Fibroblast of lung (primary cell): ENCODE measurements at places on chromosomes 5 and 9. TPM values are rescaled to one million over a fixed set of nuclear protein-coding genes. Genes with fewer than 3 reads are reported as not detected.
A peak's percentile ranks its signal among the peaks of the same experiment; 100 is the strongest.

IFNA13 gene
- total RNA-seq, result not detected in 2 replicates

FOXD1 gene
- total RNA-seq, result 0.77 and 1.5 TPM in 2 replicates

GDA gene
- total RNA-seq, result under 0.01 TPM in 1 of 2 replicates, not detected in the other

SPATA31D4 gene
- not detected in 2 replicates for total RNA-seq

ANKRD55 gene
- under 0.01 TPM in 1 of 2 replicates, not detected in the other for total RNA-seq

SHISAL2B gene
- total RNA-seq, result not detected in 2 replicates

NR4A3 gene
- total RNA-seq, result 5.6 and 9.1 TPM in 2 replicates

GRCh38 chr5:145101246-145101645, 733.9 kb downstream of the PRELID2 start:
- no peak for DNase-seq

- DNase-seq, result no peak
Observed at GRCh38 chr5:173998531-173998930, 9.6 kb downstream of the C5orf47 start.

DNA sequence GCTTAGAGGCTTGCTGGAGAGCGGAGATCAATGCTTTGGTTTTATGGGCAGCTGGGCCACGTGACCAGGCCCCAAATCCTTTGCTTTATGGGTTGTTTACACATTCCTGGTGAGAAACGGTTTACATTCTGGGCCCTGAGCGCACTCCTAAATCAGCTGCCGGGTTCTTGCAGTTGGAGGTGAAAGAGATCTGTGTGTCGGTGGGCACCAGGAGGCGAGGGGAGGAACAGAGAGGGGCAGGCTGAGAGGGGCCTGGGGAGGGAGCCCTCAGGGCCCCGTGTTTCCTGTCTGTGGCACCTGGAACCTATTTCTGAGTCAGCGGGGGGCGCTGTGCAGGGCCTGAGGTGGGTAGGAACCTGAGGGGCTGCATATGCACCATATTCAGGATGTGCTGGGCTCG, 63.5 kb upstream of the HAND1 start:
- DNase-seq, result no peak

- DNase-seq, result no peak
Observed at GRCh38 chr9:127368852-127369402, 28.0 kb upstream of the SLC2A8 start.

DNA sequence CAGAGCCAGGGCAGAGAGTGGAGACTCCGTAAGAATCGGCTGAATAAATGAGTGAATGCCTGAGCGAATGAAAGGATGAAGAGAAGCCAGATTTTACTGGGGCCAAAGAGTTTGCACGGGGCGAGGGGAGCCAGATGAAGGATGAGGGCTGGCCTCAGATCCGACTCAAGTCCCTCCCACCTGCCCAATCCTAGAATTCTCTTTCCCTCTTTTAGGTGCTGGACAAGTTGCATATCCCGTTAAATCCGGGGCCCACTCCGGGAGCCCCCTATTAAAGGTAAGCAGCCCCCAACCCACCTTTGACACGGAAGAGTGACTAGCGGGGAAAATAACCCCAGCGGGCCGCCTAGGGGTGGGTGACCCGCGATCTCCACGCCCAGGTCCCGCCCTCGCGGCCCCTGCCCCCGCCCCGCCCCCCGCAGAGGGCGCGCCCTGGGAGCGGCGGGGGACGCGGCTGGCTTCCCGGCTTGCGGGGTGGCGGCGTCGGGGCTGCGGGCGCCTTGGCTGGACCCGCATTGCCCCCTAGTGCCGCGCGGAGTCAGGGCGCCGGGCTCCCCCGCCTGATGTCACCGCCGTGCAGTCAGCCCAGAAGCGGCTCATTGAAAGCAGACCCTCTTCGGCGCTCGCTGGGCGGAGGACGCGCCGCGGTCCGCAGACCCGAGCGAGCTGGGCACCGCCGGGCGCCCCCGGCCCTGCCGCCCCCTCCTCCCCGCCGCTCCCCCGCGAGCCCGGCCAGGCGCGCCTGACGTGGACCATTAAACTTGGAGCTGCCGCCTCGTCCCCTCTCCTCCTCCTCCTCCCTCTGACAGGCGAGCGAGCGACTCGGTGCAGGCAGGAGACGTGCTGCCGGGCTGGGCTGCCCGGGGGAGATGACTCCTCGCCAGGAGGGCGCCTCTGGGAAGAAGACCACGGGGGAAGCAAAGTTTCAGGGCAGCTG, at the start of gene ADRA1B:
Gene ADRA1B, plus strand, starts transcription at position 579 of the 937 bp plus-strand sequence. CDS start 424 bp downstream, outside the sequence.
- peak; percentile 63 for DNase-seq

- DNase-seq, result no peak
Observed at GRCh38 chr9:79768194-79768593, 196.4 kb downstream of the TLE4 start.

- DNase-seq, result no peak
Observed at GRCh38 chr5:10964806-10965205, 203.8 kb upstream of the DAP start.

DNA sequence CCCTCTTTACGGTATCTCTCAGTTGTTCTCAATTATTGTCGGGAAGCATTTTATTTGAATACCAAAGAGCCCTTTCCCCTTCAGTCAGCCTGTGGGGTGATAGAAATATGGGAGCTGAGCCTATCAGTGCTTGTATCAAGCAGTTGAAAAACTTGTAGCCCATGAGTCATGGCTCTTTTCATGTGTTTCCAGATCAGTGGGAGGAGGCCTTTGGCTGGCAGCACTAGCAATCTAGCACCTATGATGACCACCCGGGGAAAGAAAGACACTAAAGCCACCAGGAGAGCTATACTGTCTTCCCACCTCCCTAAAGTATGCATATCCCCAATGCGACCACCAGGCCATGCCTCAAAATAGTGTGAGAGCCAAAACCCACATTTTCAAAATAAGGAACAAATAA, 696.9 kb upstream of the C9orf72 start:
- no peak for DNase-seq

DNA sequence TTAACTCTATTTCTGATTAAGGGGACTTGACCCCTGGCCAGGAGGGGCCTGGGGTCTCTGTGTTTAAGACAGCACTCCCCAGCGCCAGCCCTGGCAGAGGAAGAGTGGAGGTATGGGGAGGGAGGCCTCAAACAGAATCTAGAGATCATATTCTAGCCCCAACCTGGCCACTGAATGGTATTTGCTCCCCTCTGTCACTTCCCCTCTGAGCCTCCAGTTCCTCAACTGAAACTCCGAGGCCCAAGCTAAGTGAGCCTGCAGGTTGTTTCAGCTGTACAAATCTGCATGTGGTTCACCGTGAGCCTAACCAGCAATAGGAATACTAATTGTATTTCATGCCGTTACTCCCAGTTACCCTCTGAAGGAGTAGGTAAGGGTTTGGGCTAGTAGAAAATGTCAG, 36.0 kb downstream of the ANP32B start:
- no peak for DNase-seq

DNA sequence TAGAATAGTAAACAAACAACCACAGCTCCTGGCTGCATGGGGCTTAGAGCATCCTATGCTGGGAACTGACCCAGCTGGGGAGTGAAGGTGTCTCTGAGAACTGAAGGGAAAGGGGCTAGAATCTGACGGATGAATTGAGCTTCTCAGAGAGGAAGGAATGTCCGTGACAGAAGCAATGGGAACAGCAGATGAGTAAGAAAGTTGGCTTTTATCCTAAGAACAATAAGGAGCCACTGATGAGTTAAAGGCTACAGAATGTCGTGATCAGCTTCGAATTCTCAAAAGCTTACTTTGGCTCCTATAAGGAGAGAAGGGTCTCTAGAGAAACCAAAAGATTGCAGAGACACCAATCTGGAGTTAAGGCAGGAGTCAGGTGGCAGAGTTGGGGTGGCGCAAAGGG, 52.6 kb downstream of the EBF1 start:
- peak; percentile 41 for DNase-seq

DNA sequence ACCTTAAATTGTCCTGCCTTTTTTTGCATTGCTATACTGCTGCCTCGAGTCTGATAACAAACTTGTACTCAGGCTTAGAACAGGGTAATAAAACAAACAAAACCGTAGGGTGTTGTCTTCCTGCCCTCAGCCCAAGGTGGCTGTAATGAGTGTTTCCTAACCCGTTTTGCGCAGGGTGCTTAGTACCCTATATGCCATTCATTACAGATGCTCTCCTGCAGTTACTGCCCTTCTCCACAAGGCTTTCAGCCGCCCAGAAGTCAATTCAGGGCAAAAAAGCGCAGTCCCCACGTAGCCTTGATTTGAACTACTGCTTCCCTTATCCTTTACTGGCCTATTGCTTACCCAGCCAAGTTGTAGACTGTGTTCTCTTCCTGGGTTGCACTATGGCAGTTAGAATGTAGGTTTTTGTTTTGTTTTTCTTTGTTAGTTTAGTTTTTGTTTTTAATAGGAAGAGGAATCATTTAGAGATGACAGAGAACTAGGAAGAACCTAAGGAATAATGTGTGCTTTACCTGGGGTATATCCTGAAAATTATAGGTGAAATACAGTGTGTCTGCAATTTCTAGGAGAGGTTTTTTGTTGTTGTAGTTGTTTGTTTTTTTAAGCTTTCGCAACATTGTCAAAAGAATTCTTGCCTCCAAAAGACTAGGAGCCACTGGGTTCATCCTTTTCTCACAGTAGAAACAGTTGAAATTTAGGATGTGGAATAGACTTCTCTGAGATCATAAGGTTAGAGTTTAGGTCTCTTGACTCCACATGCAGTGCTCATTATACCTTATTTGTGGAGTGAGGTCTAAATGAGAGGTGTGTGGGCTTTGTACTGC, 1.3 kb downstream of the HMGXB3 start:
- DNase-seq, result peak; percentile 78

- DNase-seq, result no peak
Observed at GRCh38 chr5:40540301-40540700, 139.4 kb upstream of the PTGER4 start.

GRCh38 chr9:137030538-137031527, 1.1 kb downstream of the FUT7 start:
- DNase-seq, result no peak

DNA sequence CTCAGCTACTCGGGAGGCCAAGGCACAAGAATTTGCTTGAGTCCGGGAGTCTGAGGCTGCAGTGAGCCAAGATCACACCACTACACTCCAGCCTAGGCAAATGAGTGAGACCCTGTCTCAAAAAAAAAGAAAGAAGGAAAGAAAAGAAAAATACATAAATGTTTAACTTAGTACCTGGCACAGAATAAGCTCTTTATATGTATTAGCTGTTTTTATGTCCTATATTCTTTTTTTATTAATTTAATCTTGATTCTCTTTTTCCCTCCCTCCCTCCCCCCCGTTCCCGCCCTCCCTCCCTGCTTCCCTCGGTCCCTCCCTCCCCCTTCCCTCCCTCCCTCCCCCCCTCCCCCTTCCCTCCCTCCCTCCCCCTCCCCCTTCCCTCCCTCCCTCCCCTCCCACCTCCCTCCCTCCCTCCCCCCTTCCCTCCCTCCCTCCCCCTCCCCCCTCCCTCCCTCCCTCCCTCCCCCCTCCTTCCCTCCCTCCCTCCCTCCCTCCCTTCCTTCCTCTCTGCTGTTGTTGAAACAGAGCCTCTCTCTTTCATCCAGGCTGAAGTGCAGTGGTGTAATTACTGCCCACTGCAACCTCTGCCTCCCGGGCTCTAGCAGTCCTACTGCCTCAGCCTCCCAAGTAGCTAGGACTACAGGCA, 135.8 kb upstream of the GRHPR start:
- DNase-seq, result no peak

GRCh38 chr5:166562246-166562645, 1729.2 kb upstream of the WWC1 start:
- no peak for DNase-seq
